ENCODE measurements at places on chromosomes 6 and 20.

GRCh38 chr6:158016571-158017383 is 35.1 kb downstream of the SYNJ2 start:
- no peak for DNase-seq

- no peak for DNase-seq
These were observed 50.3 kb downstream of the FRK start for GRCh38 chr6:116010386-116010785.

DNA sequence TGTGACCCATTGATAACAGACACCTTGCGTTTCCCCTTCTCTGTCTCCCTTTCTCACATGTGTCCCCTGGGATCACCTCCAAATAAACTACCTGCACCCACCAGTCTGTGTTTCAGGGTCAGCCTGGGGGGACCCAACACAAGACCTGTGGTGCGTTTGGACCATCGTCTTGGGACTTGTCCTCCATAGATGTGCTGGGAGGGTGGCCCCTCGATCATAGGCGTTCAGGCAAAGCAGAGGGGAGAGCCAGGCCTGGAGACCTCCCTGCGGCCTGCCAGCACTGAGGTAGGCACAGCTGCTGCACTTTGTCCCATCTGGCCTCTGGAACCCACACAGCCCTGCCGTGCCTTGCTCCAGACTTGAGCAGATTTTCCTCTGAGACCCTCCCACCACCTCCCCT is 18.1 kb downstream of the CST9 start:
- no peak for DNase-seq

DNA sequence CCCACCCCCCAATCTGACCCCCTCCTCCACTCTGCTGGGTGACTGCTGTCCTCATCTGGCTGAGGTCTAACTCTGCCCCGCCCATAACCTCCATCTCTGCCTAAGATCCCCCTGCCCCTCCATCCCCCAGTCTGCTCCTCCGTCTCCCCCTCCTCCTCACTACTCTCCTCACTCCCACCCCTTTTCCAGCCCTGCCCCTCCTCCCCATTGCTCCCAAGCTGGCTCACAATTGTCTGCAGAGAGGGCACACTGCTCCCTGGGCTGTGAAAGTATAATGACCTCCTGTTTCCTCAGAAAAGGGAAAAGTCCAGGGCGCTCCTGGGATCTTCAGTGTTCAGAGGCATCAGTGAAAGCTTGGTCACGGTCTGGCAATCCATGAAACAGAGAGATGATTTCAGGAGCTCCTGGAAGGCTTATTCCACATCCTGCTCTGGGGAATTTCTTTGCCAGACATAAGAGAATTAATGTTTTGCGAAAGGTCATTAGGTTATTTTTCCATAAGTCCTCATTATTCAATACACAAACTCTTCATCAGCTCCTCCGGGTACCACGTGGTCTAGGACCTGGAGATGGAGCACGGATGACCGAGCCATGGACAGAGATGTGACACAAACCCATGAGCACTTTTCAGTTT is 21.5 kb downstream of the CST5 start:
- no peak for DNase-seq

DNA sequence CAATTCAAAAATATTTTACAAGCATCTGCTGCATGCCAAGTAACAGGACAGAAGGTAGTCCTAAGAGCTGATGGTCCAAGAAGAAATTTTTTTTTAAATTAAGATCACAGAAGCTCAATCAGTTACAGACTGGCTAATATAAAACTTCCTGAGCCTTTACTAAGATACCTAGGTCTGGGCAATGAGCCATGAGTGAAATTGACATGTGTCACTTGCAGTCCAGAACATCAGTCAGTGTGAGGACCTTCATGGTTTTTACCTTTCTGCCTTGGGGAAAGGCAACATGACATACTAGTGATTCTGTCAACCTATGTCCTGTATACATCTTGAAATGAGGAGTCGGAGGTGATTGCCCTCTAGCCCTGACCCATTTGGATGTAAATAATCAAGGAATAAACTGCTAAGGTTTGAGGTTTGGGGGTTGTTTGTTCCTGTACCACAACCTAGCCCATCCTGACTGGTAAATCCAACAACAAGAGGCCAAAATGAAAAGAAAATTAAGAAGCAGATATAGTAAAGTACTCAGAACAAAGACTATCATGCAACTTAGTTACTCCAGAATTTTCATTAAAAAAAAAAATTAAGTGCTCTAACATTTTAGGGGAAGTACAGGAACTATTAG is 70.0 kb downstream of the CNKSR3 start:
- DNase-seq = no peak

DNA sequence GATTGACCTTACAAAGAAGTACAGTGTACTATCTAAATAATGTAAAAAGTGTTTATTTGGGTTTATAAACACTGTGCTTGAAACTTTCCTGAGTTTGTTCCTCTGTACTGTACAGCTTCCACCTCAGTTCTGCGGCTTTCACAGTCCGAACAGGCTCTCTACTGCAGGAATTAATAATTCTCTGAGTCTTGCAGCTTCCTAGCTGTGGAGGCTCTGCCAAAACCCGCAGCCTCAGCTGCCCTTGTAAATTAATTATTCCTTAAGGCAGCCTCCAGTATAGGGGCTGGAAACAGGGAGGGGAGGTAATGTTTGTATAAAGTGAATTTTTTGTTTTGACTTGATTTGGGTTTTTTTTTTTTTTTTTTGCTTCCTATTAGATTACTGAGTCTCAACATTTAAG is 19.2 kb downstream of the TSPYL4 start:
- DNase-seq = no peak

DNA sequence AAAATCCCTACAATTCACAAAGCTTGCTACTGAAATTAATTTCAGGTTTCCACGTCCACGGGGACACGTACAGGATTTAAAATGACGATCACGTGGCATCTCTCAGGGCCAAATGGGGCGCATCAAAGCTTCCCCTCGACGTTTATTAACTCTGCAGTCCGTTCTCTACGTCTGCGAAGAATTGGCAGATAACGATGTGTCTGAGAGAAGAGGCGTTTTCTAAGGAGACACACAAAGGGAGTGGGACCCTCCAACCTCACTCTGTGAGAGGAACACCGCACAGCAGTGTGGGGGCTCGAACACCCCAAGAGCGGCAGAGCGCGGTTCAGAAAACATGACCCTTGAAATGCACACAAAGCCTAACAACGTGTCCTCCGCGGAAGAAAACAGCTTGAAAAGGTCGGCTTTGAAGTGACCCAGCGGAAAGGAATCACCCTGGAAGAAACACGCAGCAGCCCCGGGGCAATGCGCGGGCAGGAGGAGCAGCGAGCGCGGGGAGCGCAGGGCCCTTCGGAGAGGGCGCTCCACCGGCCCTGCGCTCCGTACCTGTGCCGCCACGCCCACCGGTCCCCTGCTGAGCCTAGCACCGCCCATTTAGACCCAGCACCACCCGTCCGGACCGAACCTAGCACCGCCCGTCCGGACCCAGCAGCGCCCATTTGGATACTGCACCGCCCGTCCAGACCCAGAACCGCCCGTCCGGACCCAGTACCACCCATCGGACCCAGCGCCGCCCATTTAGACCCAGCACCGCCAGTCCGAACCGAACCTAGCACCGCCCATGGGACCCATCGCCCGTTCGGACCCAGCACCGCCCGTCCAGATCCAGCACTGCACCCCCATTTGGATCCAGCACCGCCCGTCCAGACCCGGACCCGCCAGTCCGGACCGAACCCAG is 1.1 kb upstream of the AFDN start:
- no peak for DNase-seq

- DNase-seq = no peak
These were observed 20.4 kb downstream of the MDFI start for GRCh38 chr6:41658636-41659035.

GRCh38 chr6:38091613-38092012 is 272.1 kb downstream of the ZFAND3 start:
- no peak for DNase-seq

- no peak for DNase-seq
These were observed 193.8 kb downstream of the COL12A1 start for GRCh38 chr6:75012018-75012417.

DNA sequence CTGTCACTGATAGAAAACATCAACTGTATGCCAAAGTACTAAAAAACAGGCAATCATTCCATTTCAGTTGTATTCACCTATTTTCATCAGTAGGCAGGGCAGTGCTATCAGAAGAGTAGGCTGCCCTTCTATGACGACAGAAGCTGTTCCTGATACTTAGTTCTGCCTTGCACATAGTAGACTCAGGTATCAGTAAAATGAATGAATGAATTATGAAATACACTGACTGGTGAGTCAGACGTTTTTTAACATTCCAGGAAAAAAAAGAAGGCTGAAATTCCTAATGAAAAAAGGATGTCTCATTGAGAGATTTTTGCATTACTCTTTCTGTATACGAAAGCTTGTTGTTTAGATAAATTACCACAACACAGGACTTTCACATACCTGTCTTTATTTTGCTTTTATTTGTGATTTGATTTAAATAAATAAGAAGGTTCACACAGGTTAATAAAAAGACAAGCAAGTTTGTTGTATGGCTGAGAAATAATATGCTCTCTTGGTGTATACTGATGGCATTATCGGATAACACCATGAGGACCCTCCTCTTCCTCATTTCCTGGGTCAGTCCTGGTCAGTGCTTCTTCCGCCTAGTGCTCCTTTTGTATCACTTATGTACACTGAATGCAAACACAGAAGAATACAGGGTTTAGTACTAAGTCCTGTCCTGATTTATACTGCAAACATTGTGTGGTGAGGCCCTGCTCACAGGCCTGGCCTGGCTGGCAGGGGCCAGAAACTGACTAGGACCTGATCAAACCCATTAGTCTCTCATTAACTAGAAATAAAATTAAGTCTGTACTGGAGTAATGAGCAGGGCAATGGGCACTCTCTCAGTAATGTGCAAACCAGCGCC is 39.4 kb upstream of the SPDEF start:
- no peak for DNase-seq

DNA sequence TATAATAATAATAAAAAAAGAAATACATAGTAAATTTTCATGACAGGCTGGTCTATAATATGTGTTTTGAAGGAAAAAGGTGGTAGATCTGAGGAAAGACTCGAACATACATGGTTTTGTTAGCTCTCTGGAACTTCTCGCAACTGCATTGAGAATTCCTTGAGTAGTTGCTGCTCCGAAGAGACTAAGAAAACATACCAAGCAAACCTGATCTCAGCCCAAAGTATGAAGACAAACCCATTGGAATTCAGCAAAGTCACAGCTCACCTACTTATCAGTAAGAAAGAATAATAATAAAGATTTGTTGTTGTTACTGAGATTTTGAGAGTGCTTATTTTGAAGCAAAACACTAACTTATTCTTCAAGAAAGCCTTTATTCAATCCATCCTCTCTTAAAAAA is 1107.1 kb upstream of the EYS start:
- DNase-seq = no peak

- no peak for DNase-seq
These were observed 125.6 kb upstream of the STXBP5 start for GRCh38 chr6:147078602-147079001.

- no peak for DNase-seq
These were observed 41.9 kb downstream of the SYCP2 start for GRCh38 chr20:59891581-59891980.

- DNase-seq = no peak
These were observed 181.0 kb upstream of the ZNF217 start for GRCh38 chr20:53774461-53775203.

- no peak for DNase-seq
These were observed 16.7 kb upstream of the VNN1 start for GRCh38 chr6:132730560-132730959.

- no peak for DNase-seq
These were observed 140.7 kb downstream of the QRSL1 start for GRCh38 chr6:106770081-106770480.

GRCh38 chr6:47196113-47196512 is 113.6 kb downstream of the TNFRSF21 start:
- no peak for DNase-seq

- DNase-seq = no peak
These were observed 11.7 kb downstream of the UST start for GRCh38 chr6:148758492-148758891.

- no peak for DNase-seq
These were observed 37.0 kb upstream of the KCNG1 start for GRCh38 chr20:51059862-51060261.

DNA sequence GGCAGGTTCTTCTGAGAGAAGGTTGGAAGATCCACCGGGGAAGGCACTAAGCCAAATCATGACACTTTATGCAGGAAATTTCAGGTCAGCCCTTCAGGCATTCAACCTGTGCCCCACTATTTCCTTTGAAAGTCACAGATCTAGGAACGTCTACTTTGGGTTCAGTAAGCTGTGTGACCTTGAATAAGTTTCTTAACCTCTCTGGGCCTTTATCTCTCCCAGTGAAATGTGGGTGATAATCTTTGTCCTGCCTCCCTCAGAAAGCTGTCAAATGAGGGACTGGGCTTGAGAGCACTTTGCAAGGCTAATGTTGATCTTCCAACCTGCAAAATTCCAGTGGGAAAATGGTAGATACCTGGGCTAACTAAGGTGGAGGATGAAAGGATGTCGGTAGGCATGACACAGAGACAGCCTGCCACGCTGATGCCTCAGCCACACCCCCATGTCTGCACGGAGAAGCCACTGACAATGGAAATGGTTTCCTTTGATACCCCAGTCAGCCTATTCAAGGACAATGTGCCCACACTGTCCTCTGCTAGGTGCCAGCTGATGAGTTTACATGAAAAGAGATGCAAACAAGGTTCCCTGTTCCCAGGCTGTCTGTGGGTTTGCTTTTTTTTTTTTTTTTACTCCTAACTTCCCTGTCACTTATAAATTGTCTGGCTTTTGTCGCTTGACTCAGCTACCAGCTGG is 9.3 kb downstream of the BNIP5 start:
- DNase-seq = no peak

GRCh38 chr20:6683021-6683977 is 84.2 kb upstream of the BMP2 start:
- DNase-seq = no peak

- DNase-seq = no peak
These were observed 88.1 kb upstream of the STMND1 start for GRCh38 chr6:17013701-17014100.

DNA sequence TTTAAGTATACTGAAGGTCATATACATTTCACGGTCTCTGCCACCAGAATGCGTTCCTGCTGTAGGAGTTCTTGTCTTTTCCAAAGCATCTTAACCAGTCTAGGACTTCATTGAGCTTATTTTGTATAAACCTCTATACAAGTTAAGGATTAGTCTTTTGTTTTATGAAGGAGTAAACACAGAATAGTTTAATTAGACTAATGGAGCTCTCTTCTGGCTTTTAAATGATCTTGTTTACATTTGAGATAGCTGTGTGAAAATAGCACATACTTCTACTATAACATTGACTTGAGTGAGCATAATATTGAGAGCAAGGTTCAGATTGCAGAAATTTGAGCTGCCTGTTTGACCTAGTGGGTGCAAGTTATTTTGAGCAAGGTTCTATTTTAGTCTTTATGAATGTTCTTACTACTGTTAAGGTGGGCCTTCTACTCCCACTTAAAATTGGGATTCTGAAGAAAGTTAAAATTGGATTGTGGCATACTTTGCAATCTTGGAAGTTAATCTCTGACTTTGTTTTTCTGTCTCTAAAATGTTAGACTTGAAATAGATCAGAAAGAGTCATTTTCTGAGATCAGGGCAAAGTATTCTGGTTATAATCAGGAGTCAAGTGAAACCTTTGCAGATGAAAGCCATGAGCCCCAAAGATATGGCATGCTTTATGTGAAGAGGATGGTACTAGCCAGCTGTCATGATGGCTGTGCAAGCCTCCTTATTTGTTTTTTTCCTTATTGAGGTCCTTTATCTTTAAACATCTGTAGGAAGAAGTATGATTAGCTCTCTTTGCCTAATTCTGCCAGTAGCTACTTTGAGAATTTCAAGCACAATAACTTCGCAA is 41.8 kb downstream of the RPRD1B start:
- DNase-seq = no peak

GRCh38 chr6:79776076-79776475 is 144.9 kb downstream of the SH3BGRL2 start:
- DNase-seq = no peak

- no peak for DNase-seq
These were observed 646 bp downstream of the RPS6KA2 start for GRCh38 chr6:166626177-166627032.
